A172 (cell line): ENCODE measurements at places on chromosomes 16 and 17. TPM values are rescaled to one million over a fixed set of nuclear protein-coding genes. Genes with fewer than 3 reads are reported as not detected.

The MT2A gene
- 137 and 184 TPM in 2 replicates for total RNA-seq

The SEC14L5 gene
- 0.14 TPM in 1 of 2 replicates, not detected in the other for total RNA-seq

The DPEP3 gene
- total RNA-seq = not detected in 2 replicates

The MYH8 gene
- total RNA-seq = not detected in 2 replicates

The CCL16 gene
- total RNA-seq = not detected in 2 replicates

The GSDMA gene
- total RNA-seq = not detected in 2 replicates

GRCh38 chr16:80362816-80363215, 178.0 kb upstream of the DYNLRB2 start:
- DNase-seq = no peak

DNA sequence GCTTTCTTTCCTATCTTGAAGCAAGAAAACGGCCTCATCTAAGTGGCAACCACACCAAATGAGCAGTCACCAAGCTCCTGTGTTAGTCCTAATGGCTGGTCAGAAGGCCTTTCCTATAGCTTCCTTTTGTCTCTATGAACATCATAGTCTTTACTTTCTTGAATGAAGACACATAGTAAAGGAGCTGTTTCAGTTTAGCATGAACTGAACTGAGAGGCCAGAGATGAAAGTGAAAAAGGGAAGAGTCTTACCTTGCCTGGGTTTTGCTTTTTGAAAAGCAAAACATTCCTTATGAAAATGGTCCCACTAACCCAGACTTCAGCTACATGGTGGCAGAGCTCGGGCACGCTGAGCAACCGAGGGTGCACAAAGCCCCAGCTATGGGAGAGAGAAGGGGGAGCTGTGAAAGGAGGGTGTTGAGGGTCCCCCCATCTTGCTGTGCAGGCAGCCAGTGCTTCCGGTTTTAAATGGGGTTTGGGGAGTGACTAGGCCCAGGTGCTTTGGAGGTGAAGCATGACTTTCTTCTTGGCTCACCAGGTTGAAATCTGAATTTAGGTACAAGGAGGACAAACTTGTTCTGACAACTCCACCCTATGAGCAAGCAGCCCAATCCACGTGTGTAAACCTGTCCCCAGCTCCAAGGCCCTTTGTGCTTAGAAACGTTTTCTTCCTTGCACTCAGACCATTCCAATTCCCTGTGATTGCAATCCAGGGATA, 9.1 kb upstream of the PSMC3IP start:
- DNase-seq = no peak

GRCh38 chr16:57089406-57089805, 3.0 kb upstream of the CPNE2 start:
- no peak for DNase-seq

- no peak for DNase-seq
These were observed 1476.7 kb upstream of the CDH8 start for GRCh38 chr16:63512910-63513309.

DNA sequence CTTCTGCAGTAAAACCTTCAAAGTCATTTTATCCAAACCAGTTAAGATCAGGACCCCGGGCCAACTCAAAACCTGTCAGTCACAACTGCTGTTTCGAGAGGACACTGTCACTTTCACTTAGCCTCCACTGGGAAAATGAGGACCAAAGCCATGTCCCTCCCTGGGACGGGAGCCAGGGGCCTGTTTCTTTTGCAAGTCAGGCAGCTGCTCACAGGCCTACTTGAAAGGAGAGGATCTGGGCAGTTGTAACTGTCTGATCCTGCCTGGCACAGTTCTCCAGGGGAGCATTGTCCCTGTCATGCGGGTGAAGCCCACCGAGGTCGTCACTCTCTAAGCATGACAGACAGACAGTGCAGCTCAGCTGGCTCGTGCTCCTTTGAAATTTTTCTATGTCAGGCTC, 276.2 kb downstream of the NPIPA8 start:
- no peak for DNase-seq

DNA sequence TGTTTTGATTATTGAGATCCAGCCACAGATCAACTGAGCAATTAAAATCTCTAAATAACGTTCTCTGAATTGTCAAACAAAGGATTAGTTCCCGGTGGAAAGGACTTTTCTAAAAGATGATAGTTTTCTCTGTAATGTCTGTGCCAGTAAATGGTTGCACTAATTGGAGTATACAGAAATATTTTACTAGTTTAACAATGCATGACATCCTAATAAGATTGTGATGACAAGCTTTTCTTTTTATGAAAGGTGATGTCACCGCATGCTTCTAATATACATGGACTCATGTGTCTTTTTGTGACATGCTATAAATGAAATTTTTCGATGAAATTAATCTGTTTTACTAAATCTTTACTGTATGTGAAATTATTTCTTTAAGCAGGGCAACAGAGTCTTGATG, 211.1 kb downstream of the IRX3 start:
- DNase-seq = no peak

GRCh38 chr16:58110571-58111301, 18.4 kb downstream of the CFAP20 start:
- peak; percentile 24 for DNase-seq
